ENCODE measurements at places on chromosomes 13 and 19.

- no peak for DNase-seq
These were observed 61.9 kb upstream of the ANKRD10 start for GRCh38 chr13:110976785-110977184.

DNA sequence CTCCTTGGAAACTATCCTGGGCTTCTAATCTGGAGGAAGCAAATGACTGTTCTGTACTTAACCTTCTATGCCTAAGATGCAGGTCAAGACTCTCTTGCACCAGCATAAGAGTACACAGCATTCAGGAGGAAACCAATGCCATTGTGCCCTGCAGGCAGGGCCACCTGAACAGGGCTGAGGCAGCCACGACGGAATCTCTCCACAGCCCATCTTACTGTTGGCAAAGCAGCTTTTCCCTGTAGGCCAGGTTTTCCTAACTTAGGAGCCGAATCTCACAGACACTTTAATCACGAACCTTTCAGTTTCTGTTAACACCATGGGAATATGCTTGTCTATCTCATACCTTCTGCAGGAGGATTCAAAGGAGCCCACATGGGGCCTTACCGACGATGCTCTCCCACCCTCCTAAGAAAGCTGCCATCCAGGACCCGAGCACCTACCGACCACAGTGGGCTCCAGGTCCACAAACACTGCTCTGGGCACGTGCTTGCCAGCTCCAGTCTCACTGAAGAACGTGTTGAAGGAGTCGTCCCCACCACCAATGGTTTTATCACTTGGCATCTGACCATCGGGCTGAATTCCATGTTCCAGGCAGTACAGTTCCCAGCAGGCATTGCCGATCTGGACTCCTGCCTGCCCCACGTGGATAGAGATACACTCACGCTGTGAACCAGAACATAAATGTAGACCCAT is 2.6 kb downstream of the TUBA3C start:
- no peak for DNase-seq

GRCh38 chr13:107675847-107676550 is 539.3 kb downstream of the LIG4 start:
- DNase-seq, result no peak

- DNase-seq, result no peak
These were observed 62.5 kb downstream of the RFX2 start for GRCh38 chr19:6047741-6048251.

DNA sequence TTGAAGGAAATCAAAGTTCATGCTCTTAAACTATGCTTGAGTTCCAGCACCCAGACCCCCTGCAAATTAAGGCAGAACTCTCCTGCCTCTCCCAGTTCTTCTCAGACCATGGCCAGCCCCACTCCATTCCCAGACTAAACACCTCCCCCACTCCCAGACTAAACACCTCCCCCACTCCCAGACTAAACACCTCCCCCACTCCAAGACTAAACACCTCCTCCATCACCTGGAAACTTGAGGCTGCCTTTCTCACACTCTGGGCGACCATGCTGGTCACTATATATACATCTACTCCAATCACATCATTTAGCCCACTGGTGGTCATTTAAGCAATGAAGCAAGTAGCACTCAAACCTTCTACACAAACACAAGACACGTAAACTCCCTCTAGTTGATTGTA is 57.2 kb downstream of the CAB39L start:
- DNase-seq, result no peak

- DNase-seq, result no peak
These were observed 1362.1 kb upstream of the ATXN8OS start for GRCh38 chr13:68745502-68745901.

- no peak for DNase-seq
These were observed 13.7 kb downstream of the MAU2 start for GRCh38 chr19:19334063-19334988.

GRCh38 chr19:42111811-42112210 is 20.4 kb downstream of the POU2F2 start:
- no peak for DNase-seq
